T-cell (primary cell): ENCODE measurements at places on chromosomes 6 and 20.

GRCh38 chr6:36684447-36684812 is 5.9 kb downstream of the CDKN1A start:
- DNase-seq: no peak

DNA sequence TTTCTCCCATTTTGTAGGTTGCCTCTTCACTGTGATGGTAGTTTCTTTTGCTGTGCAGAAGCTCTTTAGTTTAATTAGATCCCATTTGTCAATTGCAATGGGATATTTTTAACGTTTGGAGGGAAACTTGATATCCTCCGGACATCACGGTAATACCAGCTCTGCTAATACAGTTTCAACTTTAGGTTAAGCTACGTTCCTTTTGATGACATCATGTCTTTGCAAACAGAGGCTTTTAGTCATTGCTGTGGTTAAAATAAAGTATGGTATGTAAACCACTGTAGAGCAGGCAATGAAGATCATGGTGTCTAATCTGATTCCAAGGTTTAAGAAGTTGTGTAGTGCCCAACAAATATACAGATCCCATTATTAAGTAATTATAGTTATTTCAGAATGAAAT is 168.0 kb upstream of the CHD6 start:
- no peak for DNase-seq

DNA sequence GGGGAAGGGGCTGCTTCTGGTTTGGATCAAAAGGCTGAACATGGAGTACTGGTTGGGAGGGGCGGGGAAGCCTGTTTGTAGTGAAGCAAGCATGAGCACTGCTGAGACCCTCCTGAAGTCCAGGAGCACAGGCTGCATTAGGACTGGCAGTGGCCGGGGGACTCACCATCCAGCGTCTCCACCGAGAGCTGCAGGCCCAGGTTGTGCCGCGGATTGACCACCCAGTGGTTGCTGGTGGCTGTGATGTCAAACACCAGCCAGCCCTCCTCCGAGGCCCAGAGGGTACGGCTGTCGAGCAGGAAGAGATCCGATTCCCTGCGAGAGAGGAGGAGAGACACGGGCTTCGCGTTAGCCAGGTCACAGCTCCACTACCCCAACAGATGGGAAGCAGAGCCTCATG is 64.1 kb downstream of the BMP7 start:
- no peak for DNase-seq

DNA sequence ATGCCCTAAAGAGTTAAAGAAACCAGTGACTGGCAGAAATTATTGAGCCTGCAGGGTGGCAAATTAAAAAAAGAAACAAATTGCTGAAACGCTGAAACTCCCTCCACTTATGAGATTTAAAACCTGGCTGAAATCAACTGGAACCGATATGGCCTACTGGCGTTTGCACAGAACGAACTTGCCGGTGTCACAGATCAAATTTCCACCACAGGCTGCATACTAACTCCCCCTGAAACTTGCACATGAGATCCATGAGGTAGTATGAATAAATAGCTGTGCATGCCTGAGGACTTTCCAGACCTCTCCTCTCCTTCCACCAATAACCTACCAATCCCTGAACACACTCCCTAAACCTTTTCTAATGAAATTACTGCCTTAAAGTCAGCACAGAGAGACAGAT is 150.4 kb downstream of the RNGTT start:
- no peak for DNase-seq

- DNase-seq: no peak
Measured at GRCh38 chr6:33314943-33315792, 1.3 kb upstream of the TAPBP start.

DNA sequence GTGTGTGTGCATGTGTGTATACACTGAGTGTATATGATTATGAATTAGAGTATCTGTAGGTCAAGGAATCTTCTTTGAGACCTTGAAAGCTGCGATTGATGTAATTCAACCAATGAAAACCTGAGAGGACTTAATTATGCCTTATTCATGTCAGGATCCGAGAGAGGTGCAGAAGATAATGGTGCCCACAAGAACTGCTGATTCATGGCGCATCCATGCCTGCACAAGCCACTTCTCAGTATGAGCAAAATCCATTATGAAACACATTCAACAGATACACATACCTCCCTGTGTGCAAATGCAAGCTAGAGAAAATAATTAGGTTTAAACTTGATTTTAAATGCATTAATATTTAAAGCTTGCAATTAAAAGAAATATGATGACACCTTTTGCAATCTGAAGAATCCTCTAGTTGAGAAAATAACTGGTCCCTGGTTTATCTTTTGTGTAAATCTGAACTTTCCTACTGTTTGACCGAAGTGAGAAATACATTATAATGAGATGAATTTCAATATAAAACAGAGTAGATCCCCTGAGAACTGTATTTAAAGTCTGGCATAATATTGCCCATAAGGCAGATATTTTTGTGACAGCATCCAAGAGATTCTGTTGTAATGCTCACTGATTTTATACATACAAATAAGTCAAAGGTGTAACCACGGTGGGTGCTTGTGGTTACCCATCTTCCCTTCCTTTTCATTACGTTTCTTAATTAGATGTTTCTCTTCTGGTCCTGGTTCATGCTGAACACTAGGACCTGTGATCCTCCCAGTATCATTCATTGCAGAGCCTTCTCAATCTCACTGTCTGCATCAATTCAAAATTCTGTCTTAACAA is 45.6 kb downstream of the LY86 start:
- no peak for DNase-seq

DNA sequence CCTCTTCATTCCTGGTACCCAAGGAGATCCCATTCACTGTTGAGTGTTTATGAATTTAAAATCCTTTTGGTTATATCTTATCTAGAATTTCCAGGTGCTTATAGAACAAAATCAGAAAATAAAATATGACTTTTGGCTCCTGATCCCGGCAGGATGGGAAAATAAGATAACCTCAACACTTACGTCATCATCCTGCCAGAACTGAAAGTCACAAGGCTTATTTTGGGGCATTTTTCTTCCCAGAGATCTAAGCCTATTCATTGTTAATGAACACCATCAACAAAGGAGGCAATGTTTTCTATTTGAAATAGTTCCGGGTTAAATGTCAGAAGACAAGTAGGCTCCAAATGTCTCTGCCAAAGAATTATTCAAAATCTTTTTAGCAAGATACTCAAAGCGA is 580.6 kb downstream of the TFAP2A start:
- no peak for DNase-seq

GRCh38 chr20:32125506-32125905 is 16.0 kb downstream of the TM9SF4 start:
- no peak for DNase-seq

GRCh38 chr6:21429291-21429690 is 164.3 kb upstream of the SOX4 start:
- DNase-seq: no peak
